ENCODE measurements at places on chromosomes 5 and 9.

- no peak for DNase-seq
Measured at GRCh38 chr5:64330728-64331231, 165.1 kb downstream of the RNF180 start.

GRCh38 chr9:116027096-116027495, 126.5 kb upstream of the PAPPA start:
- DNase-seq: no peak

DNA sequence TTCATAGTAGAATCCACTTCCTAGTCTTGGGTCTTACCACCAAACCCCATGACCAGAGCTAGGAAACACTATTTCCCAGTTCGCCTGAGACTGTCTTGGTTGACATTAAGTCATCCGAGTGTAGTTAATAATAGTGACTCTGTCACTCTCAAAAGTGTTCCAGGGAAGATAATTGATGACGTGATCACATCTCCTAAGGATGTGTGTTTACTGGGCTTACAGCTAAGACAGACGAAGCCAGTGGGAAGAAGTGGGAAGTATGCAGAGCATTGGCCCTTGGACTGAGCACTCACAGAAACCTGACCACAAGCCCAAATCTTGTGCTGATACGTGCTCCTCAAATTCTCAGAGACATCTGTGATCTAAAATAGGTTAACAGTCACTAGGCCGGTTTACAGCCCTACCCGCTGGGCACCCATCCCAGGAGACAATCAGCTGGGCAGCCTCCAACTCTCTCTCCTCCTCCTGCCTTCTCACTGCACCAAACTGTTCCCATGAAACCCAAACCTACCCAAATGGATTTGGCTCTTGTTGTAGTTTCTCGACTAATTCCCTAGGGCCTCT, 316.6 kb downstream of the TLE1 start:
- no peak for DNase-seq

DNA sequence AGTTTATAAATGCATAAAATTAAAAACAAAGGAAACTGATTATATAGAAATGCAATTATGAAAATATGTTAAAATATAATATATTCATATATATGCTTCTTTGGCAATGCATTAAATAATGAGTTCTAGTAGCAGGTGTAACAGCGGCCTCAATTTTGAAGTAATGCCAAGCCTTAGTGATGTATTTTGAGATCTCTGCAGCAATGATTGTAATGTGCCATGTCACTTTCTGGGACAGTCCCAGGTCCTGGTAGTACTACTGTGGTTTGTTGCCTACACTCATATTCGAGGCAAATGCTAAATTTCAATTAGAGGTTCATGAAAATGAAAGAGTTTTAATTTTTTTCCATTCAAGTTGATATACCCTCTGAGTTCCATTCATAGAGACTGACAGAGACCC, 75.8 kb upstream of the ORM1 start:
- DNase-seq: no peak

- no peak for DNase-seq
Measured at GRCh38 chr9:105683688-105684275, 10.6 kb upstream of the TMEM38B start.

- no peak for DNase-seq
Measured at GRCh38 chr5:14768508-14769365, 102.8 kb downstream of the ANKH start.

- peak; percentile 69 for DNase-seq
Measured at GRCh38 chr9:131762356-131762932, 22.6 kb upstream of the RAPGEF1 start.

DNA sequence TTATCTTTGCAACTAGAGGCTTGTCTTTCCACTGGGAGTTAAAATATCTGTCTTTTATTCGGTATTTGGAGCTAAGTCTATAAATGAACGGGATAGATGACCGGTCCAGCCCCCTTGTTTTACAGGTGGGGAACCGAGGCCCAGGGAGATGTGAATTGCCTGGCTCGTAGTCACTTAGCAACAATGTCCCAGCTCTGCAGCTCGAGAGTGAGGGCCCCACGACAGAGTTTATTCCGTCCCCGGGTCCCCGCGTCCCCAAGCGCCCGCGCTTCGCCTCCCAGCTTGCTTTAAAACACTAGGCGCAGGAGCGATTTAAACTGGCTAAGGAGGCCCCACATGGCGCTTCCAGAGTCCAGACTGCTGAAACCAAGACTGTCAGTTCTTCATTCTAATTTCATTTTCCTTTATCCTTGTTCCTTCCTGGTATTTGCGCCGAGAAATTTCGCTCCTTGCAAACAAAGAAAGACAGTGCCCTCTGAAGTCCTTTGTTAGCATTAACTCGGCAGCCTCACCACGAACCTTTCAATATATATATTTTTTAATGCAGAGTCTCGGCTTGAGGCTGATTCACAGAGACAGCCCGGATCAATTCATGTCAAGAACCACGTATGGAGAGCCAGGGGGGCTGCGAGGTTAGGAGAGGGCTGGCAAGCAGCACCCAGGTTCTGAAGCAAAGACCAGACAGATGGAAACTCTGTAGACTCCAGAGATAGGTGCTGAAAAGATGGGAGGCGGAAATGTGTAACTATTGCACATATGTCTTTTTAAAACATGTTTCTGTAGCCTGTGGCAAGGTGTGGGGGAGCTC, 1.4 kb upstream of the ENC1 start:
- DNase-seq: peak; percentile 71

GRCh38 chr5:80964491-80964890, 4.3 kb downstream of the RASGRF2 start:
- DNase-seq: no peak

DNA sequence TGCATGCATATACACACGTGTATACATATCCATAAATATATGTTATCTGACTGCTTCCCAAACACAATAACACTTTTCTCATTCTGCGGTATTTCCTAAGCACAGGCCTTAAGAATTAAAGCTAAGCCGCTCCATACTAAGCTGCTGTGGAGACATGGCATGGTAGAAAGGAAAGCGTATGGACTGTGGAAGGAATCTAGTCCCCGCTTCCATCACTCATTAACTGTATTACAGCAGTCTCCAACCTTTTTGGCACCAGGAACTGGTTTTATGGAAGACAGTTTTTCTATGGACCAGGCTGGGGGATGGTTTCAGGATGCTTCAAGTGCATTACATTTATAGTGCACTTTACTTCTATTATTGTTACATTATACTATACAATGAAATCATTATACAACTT, 11.3 kb downstream of the CDKL3 start:
- DNase-seq: no peak

DNA sequence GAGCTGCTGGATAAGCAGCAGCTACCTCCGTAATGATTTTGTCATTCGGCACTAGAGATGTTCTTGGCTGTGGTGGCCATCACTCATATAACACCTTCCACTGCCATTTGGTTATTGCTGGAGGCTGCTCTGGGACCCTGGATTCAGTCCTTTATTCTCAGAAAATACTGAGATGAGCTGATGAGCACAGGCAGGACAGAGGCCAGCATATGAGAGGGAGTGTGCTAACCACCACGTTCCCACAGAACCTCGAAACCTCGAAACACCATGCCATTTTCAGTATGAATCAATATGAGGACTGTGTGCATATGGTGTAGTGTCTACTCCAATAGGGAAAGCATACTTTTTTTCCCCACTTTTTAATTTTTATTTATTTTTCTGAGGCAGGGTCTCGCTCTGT, 56.6 kb downstream of the ADAM19 start:
- no peak for DNase-seq

DNA sequence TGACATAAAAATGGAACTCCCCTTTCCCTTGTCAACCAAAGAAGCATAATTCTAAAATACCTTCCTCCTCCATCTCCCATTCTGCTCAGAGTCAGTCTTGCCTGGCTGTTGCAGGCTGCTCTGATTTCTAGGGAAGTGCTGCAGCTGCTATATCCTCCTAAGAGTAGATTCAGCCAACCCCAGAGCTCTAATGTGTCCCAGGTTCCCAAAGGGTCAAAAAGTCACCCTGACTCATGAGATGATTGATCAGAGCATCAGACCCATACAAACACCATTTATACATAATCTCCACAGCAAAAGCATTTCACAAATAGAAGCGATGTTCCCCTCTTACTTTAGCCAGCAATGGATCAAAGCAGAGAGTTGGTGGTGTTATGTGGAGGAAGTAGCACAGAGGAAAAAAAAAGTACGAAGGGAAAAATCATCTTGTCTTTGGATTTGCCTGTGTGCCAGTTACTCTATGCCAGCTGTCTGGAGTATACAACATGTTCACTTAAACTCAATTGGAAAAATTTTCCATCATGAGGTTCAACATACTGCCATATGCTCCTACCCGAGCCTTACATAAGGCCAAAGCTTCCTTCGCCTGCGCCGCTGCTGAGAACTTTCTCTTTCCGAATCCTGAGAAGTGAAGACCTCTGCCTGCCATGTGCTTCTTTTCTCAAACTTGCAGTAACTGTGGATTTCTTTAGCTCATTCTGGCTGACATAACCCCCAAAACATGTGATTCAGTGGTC, 258.0 kb downstream of the TLE4 start:
- no peak for DNase-seq

DNA sequence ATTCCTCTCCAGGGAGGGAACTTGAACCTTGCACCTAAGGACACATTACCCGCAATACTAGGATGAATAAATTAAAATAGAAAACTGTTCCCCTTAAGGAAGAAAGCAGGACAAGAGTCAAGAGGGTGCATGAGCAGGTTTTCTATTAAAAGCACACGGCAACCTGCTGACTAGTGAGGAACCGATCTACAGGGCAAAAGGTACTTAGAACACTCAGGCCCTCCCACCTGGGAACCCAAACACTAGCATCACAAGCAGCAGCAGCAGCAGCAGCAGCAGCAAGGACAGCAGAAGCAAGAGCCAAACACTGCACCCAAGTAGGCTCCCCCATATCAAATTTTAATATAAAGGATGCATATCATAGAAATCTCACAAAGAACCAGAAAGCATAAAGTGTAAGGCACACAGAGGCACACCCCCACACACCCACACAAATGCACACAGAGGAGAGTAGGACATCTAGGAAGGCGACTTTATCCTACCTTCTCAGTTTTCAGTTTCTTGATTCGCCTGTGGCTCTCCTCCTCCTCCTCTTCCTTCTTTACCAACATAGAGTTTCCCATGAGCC, 2.8 kb downstream of the ZNF608 start:
- DNase-seq: peak; percentile 51

GRCh38 chr5:18699681-18700080, 1065.4 kb downstream of the TAF11L14 start:
- no peak for DNase-seq

- no peak for DNase-seq
Measured at GRCh38 chr9:134783699-134784039, 96.9 kb upstream of the FCN2 start.

DNA sequence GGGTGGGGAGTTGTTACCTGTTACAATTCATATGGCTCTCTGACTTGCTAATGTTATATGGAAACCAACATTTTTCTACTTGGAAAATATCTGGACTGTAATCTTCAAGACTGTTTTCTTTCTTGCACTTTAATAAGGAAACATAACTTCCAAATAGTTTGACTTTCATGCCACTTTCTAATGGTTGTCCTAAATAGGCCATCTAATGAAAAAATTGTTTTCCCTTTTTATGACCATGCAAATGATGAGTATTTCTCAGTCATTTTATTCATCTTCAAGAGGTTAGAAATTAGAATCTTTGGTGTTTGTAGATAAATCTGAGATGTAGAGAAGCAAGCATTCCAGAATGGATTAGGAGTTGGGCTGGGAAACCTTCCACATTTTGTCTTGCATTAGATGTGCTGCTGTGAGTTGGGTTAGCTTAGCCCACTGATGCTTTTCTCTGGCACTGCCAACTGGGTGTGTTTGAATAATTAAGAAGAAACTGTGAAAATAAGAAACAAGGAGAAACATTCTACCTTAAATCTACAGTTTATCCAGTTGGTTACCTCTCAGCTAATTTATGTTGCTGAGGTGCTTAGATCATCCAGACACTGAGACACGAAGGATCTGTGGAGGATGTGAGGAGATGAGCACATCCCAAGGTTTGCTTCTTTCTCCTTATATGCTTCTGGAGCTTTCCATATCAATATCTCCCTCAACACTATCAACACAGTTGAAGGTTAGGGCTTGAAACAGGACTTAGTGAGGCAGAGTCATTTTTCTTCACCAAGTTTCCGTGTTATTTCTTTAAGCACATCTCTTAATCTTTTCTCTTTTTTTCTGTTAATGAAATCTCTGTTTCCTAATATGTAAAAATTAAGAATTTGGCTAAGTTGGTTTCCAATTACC, 2.7 kb downstream of the RASGRF2 start:
- no peak for DNase-seq

DNA sequence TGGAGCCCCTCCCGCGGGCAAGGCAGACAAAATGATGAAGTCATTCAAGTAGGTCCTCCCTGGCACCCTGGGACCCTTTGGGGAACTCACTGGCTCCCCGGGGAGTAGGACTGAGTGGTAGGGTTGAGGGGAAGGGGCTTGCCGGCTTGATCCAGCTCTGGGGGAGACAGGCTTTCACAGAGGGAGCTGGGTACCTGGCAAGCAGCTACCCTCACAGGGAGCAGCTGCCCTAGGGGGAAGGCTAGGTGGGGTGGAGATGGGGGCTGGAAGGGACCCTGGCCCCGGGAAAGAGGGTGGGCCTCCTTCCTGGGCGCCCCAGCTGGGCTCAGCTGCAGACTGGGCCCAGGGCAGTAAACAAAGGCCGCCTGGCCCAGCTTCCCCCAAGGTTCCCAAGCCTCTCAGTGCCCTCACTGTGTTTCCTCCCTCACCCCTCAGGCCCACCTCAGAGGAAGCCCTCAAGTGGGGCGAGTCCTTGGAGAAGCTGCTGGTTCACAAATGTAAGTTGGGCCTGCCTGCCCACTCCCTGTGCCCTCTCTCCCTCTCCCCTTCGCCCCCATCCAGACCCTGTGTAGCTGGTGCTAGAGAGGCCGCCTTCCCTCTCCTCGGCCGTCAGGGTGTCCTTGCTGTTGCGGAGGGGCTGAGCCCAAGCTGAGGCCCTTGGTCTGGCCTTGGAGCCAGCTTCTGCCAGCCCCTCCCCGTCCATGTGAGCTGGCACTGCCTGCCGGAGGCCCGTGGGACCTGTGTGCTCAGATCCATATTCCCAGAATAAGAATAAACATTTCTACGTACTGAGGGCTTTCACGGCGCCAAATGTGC, 131.2 kb downstream of the RGS3 start:
- no peak for DNase-seq

DNA sequence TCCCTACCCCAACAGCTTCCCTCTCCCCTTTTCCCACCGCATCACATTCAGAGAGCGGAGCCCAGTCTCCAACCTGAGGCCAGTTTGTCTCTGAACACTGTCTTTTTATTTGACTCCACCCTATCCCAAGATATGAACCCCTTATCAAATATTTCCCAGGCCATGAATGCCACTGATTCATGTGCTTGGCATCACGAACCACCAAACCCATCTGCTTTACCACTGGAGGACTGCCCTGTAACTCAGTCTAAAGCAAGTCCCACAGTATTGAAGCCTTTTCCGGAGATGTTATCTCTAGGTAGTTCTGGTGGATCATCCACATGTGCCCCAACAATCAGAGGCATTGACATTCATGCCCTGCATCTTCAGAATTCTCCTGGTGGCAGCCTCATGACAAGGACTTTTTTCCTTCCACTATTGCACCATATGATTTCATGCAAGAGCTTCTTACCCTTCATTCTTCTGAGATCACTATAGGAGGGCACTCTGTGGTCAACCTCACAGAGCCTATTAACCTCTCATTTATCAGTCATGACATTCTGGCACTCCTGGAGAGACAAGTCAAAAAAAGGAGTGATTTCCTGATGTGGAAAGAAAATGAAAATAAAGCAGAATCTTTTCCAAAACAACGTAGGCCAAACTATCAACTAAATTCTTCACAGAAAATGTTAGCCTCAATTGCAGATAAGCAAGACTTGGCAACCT, 12.3 kb upstream of the SPATA31D4 start:
- no peak for DNase-seq

GRCh38 chr5:89396278-89396954, 513.4 kb upstream of the MEF2C start:
- DNase-seq: no peak

GRCh38 chr5:132283423-132284043, 10.7 kb upstream of the SLC22A4 start:
- DNase-seq: no peak
